Stimulated activated naive CD8-positive, alpha-beta T cell treated with anti-CD3 and anti-CD28 coated beads, Interleukin-15, Interleukin-2, amounts not matched to agents 100 U/mL and 50 U/mL, for 24 hours (primary cell): ENCODE measurements at places on chromosomes 11 and 22.

DNA sequence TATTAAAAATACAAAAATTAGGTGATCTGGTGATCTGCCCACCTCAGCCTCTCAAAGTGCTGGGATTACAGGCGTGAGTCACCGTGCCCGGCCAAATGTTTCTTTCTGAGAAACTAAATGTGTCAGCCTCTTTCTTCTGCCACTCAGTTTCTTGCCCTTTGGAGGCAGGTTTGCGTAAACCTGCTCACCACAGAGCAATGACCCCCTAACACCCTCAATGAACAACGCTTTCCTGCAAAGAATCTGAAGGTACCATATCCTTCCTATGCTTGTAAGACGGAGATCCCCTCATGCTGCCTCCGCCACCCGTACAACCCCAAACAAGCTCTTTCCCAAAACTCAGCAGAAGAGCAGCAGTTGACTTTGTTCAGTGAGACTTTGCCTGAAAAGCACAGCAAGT, 38.7 kb upstream of the TTLL12 start:
- DNase-seq = no peak

GRCh38 chr11:96213500-96213899, 129.5 kb downstream of the MAML2 start:
- no peak for DNase-seq

DNA sequence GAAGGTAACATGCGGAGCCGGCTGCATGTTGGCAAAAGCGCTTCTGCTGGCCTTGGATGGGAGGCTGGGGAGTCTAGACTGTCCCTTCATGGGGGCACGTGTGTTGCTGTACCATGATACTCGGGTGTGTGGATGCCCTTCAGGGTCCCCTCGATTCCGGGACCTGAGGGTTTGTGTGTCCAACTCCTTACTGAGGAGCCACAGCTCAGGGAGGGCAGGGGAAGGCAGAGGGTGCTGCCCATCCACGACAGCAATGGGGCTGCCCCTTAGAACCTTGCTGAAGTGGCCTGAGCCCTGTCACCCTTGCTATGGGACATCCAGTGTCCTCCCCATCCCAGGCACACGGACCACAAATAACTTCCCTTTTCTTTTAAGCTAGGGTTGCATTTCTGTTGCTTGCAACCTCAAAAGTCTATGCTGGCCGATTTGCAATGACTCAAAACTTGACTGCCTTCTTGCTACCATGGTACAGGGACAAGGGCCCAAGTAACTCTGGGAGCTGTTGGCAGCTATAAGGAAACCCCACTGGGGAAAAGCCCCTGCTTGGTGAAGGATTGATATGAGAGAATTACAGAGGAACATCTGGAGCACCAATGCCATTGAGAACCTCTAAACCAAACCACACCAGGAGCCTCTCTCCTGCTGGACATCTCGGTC, 43.8 kb downstream of the RTL6 start:
- DNase-seq = no peak

DNA sequence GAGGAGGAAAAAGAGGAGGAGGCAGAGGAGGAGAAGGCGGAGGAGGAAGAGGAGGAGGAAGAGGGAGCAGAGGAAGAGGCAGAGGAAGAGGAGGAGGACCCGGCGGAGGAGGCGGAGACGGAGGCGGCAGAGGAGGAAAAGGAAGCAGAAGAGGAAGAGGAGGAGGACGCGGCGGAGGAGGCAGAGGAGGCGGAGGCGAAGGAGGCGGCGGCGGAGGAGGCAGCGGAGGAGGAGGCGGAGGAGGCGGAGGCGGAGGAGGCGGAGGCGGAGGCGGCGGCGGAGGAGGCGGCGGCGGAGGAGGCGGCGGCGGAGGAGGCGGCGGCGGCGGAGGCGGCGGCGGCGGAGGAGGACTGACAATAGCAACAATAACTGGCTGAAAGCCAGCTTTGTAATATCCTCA, 616.6 kb downstream of the TBC1D22A start:
- DNase-seq = no peak

- DNase-seq = no peak
These were observed 165.9 kb downstream of the NAV2 start for GRCh38 chr11:19878520-19878919.

GRCh38 chr22:23801238-23801821, 14.6 kb downstream of the SMARCB1 start:
- no peak for DNase-seq

DNA sequence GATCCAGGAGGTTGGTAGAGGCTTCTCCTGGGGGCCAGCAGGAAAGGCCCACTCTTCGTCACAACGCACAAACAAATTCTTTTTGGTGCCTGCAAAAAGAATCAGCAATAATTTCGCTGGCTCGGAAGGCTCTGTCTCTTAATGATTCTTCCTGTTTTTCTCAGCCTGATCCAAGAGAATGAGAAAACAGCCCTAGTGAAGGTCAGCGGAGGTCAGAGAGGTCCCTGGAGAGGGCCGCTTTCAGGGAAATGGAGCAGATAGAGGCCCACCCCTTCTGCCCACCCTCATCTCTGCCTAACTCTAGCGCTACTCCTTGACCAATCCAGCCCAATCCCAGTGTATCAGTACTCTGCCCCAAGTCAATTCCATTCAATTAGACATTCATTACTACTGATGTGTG, 19.2 kb downstream of the LRRC55 start:
- no peak for DNase-seq

- no peak for DNase-seq
These were observed 122.7 kb upstream of the GUCY1A2 start for GRCh38 chr11:107140983-107141382.

GRCh38 chr22:32680895-32681294, 120.6 kb upstream of the TIMP3 start:
- no peak for DNase-seq

- DNase-seq = no peak
These were observed 182.1 kb upstream of the NAV2 start for GRCh38 chr11:19530505-19530904.

GRCh38 chr11:17600316-17601255, 53.5 kb downstream of the OTOG start:
- no peak for DNase-seq

- DNase-seq = no peak
These were observed 9.1 kb downstream of the BACE1-AS start for GRCh38 chr11:117300283-117300663.

- DNase-seq = no peak
These were observed 1147.8 kb downstream of the JRKL start for GRCh38 chr11:97537407-97538150.
